Activated CD4-positive, alpha-beta memory T cell treated with anti-CD3 and anti-CD28 coated beads for 36 hours (primary cell): ENCODE measurements at places on chromosomes 6 and 20. TPM values are rescaled to one million over a fixed set of nuclear protein-coding genes. Genes with fewer than 3 reads are reported as not detected.

Gene C2
- total RNA-seq: 0.97 TPM

- peak; percentile 58 for DNase-seq
Observed at GRCh38 chr20:51122931-51123658, 100.2 kb upstream of the KCNG1 start.

- no peak for DNase-seq
Observed at GRCh38 chr6:11392778-11393507, 144.6 kb upstream of the TMEM170B start.

- no peak for DNase-seq
Observed at GRCh38 chr6:4323322-4323721, 187.9 kb upstream of the ECI2 start.

Gene WFDC2
- total RNA-seq: 0.92 TPM

DNA sequence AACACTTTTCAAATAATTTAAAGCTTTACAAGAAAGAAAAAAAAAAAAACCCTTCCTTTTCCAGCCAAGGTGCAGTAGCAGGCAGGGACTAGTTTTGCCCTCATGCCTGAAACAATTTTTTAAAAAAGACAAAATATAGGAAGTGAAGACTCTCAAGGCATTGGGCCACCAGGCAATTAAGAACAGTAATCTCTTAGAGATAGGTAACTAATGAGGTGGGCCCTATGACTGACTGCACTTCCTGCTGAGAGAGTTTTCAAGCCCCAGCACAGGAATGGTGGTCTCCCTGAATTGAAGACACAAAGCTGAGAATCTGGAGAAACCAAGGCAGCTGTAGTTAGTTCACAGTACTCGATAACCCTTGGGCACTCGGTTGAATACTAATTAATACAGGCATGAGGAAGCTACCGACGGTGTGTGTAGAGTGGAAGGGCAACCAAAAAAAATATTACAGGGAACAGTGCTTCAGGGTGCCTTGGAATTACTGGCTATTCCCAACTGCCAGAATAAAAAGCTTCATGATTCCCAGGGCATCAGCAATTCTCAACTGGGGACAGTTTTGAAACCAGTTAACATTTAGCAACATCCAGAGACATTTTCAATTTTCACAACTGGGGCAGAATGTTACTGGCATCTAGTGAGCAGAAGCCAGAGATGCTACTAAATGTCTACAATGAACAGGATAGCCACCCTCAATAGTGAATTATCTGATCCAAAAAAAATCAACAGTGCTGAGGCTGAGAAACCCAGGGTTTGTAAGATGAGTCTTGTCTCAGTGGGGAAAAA, 36.0 kb upstream of the PLN start:
- DNase-seq: no peak

DNA sequence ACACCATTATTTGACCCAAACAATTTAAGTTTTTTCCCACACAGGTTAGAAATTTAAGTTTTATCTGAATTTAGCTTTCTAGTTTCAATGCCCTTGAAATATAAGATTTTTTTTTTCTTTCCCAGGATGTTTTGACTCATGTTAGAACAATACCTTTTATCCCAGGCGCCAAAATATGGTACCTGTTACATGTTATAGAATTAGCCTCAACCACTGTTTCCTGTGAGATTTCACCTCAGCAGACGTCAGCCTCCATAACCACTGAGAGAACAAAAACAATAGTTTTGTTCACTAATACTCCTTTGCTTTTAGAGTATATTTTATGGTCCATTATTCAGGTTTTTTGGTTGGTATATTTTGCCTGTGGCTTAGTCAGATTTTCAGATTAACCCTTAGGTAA, 302.9 kb downstream of the CDKAL1 start:
- DNase-seq: no peak

GRCh38 chr6:100023798-100024197, 29.8 kb upstream of the MCHR2 start:
- DNase-seq: no peak

GRCh38 chr6:775863-776262, 82.9 kb upstream of the EXOC2 start:
- no peak for DNase-seq

DNA sequence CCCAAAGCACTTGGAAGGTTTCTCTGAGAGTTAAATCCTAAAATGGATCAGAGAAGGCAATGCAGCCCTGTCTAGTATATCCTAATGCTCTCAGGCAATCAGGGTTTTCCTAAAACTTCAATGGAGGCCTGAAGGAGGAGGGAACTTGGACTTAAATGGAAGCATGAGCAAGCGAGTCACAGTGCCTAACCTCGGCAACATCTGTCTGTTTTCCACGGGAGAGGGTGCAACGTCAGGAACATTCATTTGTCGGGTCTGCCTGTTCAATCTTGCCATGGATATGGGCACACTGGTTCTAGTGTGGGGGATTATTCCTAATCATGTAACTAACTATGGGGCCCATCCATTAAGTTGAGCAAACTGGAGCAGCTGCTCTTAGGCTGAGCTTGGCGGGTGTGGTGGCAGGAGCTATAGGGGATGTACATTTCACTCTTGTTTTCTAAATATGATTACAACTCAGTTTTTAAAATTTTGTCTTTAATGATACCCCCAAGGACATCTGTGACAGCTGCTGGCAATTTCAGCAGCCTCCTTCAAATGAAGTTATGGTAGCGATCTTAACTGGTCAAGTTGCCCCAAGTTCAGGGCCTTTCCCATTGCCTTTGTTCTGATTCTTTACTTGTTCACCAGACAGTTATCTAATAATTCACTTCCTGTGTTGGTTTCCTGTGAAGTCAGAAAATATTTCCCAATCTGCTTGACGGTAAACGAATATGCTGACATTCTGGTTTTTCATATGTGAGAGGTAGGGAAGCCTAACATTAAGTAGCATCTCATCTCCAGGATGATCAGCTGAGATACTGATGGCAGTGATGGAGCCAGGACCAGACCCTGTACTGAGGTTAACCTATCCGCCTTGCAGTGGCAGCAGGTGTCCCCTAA, 21.6 kb downstream of the DSE start:
- DNase-seq: no peak

Gene CALHM4
- not detected for total RNA-seq

- no peak for DNase-seq
Observed at GRCh38 chr20:58571356-58571692, 56.1 kb upstream of the APCDD1L start.

- no peak for DNase-seq
Observed at GRCh38 chr20:43969501-43970182, 55.0 kb downstream of the TOX2 start.

Gene TAGAP
- 40.1 TPM for total RNA-seq

GRCh38 chr6:42068872-42069522, 18.7 kb downstream of the TAF8 start:
- DNase-seq: no peak

Gene CTCFL
- total RNA-seq: not detected

Gene SSTR4
- not detected for total RNA-seq

DNA sequence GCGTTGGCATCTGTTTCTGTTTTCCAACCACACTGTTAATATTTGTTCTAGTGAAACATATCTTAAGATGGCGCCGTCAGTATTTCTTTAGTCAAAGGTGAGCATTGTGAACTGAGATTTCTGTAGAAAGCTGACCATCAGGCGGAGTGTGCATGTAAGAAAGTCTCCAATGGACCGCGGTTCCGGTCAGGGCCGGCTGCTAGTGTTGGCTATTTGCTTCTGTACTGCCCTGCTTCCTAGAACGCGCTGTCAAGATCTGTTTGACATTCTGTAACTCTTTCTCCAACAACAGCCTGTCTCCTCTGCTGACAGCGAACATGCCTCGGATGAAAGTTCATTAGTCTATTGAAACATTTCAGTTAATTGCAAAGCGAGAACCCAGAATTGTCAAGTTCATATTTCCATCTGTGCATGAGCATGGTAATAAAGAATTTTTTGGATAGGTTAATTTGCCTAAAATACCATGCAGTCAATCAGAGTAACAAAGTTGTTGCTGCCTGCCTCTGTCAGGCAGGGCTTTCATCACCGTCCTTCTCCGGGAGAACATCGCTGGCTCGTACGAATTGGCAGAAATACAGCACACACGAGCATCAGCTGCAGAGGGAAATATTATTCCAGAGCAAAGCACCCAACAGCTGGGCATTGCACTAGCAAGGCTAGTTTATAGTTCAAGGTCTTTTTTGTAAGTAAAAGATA, 369.1 kb downstream of the CDH4 start:
- DNase-seq: no peak

- no peak for DNase-seq
Observed at GRCh38 chr6:134295953-134296553, 21.9 kb downstream of the SGK1 start.

DNA sequence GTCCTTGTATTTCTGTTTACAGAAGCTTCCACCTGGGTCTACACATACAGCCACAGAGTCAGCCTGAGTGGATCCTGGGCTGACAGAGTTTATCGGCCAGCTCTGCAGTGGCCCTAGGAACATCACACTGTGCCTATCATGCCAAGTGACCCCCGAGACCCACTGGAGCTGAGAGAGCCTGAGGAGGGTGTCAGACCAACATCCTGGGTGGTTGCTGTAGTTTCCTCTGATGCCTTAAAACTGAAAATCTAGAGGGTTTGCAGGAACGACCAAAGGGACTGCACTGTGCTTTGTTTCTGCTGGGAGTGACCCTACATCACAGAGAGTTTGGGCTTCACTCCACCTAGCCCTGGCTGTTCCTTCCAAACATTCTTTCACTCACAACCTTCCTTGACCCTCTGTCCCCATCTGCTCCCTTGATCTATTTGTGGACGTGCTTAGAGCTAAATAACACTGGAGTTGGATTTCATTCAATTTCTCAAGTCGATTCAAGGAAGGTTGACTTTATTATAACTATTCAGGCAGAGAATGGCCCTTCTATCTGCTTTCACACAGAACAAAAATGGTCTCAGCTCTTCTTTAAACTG, 18.1 kb downstream of the MYLK4 start:
- DNase-seq: no peak

Gene PDE10A
- not detected for total RNA-seq
